ENCODE measurements at places on chromosomes 5 and 9.

DNA sequence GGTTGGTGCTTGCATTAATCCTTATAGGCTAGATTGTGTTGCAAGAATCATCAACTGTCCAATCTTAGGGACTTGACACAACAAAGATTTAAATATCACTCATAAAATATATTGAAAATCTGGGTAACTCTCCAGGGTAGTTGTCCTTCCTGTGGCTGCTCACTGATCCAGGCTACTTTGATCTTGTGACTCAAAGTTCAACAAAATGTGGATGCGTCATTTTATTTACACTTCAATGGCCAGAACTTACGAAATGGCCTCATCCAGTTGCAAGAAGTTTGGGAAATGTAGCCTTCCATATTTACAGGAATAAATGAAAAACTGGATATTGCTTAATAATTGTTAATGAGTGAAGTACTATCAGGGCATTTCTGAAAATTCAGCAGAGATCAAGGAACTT is 235.5 kb upstream of the ACTBL2 start:
- DNase-seq = peak; percentile 83

DNA sequence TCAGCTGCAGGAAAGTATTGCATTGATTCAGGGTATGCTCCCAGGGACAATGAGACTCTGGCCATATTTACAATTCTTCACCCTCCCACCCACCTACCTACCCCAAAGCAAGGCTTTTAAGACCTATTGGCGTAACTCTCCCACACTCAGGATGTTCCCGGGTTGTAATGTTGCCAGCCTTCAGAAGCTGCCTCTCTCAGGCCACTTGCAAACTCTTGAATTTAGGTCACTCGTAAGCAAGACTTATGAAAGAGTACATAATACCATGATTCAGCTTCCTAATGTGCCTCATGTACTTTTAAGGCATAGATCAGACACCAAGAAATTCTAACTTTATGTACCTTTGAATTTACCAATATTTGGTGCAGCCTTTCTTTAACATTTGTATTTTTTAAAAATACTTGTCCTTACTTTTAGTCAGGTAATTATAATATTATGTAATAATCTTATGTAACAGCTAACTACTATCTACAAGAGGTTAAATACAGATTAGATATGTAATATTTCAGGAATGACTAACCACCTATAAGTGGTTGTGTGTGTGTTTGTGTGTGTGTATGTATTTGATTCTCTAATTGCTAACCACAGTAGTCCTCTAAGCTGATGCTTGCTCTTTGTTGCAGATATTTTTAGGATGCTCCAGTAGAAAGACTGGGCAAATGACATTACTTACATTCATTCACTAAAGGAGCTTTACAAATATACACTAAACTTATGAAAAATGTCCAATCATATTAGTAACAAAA is 630.5 kb upstream of the MEF2C start:
- DNase-seq = no peak

GRCh38 chr5:108607421-108607820 is 140.3 kb upstream of the FER start:
- no peak for DNase-seq

- DNase-seq = no peak
Observed at GRCh38 chr9:105258225-105258737, 13.8 kb downstream of the SLC44A1 start.

DNA sequence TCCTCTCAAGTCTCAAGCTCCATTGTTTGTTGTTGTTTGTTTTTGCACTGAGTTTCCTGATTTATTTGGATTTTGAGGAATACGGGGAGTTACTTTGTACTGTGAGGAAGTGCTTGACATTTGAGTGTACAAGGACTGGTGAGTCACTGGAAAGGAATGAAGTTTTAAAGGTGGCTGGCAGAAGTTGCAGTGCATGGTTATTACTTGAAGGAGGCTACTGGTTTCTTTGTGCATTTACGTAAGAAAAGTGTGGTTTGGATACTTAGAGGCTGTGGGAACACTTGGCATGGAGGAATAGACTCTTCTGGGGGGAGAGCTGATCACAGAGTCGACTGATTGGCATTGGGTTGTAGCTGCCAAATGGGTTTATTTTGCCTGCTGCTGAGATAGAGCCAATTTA is 919.0 kb downstream of the TAF11L14 start:
- DNase-seq = peak; percentile 57

- DNase-seq = peak; percentile 100
Observed at GRCh38 chr9:129334105-129334935, 156.3 kb upstream of the IER5L start.

DNA sequence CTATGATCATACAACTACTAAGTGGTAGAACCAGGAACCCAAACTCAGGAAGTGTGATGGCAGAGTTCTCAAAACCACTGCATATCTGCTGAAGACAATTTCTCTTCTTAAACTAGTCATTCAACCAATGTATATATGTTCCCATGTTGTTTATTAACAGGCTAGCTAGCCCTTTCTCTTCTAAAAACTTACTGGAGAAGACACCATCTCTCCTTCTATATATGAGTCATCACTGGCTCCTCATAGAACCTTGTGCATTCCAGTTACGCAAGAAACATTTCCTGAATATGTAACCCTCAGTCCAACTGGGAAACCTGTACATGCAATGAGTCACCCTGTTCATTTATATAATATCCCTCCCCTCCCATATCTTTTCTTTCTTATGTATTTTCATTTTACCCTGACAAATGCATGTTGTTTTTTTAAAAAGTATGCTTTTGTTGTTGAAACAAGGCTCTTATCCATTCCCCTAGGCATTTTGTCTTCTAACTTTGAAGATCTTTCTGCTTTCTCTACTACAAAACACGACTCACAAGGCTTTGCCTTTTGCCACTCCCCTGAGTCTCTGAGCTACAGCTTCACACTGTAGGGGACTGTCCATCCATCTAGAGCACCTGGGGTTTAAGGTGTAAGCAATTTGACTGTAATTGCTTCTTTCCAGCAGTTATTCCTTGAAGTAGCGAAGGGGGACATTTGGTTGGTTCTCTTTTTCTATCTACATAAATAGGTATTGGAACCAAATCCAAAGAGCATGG is 119.5 kb downstream of the ANXA1 start:
- DNase-seq = peak; percentile 83

- DNase-seq = no peak
Observed at GRCh38 chr5:172178301-172178987, 9.6 kb downstream of the STK10 start.

DNA sequence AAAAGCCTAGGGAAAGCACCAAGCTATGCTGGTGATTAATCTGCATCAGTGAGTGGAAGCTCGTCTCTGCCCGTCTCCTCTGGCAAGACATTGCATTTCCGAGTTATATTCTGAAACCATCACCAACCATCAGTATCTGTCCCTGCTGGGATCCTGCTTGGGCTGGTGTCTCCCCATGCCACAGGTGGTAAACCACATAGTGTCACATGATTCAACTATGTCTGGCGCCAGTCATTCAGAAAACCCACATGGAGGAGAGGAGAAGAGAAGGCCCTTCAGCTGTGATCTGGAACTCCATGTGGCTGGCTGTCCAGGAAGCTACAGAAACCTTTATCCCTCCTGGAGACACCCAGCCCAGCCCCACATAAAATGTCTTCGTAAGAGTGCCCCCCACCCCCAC is 4.8 kb downstream of the IL9 start:
- DNase-seq = peak; percentile 74

DNA sequence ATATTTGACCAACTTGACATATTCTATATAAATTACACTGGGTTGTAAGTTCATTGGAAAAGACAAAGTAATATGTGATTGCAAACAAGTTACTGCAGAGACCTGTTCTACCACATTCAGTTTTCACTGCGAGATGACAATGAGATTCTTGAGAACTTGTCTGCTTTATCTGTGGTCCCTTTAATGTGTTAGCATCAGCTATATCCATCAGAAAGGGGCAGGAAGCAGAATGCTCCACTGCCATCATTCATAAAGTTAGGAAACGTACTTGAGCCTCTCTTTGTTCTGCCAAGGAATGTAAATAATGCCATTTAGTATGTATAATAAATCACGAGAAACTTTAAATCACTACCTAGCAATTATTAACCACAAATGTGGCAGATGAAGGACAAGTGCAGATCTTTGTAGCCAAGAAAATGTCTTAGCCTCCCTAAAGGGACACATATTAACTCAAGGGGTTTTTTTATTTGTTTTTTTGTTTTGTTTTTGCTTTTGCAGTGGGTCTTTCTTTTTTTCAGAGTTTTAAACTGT is 59.4 kb downstream of the GIN1 start:
- peak; percentile 2 for DNase-seq

DNA sequence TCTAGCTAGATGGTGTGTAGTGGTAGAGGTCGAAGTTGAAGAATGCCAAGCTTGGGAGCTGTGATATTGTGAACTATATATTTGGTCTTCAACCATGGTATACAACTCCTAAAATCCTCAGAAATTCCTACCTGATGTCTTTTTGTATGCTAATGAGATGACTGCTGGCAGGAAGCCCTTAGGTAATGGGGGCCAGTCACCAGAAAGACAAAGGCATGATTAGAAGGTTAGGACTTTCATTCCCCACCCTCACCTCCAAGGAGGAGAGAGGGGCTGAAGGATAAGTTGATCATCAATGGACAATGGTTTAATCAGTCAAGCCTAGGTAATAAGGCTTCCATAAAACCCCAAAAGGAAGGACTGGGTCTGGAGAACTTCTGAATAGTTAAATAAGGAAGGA is 285.7 kb upstream of the POU5F2 start:
- DNase-seq = no peak

GRCh38 chr9:468766-469426 is 254.2 kb downstream of the DOCK8 start:
- DNase-seq = no peak

- peak; percentile 92 for DNase-seq
Observed at GRCh38 chr5:160260881-160261815, 31.8 kb downstream of the FABP6 start.

DNA sequence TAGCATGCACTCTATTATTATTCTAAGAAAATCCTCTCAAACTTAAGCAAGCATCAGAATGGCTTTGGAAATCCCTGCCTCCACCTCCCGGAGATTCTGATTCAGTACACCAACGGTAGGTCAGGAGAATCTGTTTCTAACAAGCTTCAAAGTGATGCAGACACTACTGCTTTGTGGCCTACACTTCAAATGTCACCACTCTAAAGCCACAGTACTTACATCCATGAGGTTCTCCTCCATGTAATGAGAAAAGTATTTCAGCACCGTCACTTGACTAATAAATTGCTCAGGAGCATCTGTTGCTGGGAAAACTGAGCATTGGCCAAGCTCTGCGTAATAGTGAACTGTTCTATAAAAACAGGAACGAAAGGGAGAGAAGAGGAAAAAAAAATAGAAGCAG is 4.8 kb downstream of the PLK2 start:
- DNase-seq = peak; percentile 28

GRCh38 chr5:157109744-157110143 is 900 bp upstream of the HAVCR2 start:
- no peak for DNase-seq

GRCh38 chr9:15485836-15486666 is 24.7 kb downstream of the PSIP1 start:
- peak; percentile 29 for DNase-seq

DNA sequence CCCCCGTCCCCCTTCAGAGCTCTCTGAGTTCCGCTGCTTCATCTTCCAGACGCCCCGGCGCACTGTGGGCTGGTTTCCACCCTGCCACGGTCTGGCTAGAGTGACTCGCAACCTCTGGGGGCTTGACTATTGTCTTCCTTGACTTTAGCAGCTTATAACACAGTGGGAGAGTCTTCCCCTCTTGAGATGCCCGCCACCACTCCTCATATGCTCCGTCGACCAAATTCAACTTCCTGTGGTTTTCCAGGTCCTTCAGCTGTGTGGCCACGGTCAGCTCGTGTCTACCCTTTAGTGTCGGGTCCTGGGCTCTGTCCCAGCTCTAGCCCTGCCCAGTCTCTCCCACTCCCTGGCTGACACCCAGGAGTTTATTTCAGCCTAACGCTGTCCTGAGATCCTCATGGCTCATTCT is 28.2 kb upstream of the NCS1 start:
- peak; percentile 66 for DNase-seq

- DNase-seq = no peak
Observed at GRCh38 chr5:33549982-33550567, 109.3 kb downstream of the TARS1 start.

GRCh38 chr9:128150594-128151308 is 1.5 kb downstream of the LCN2 start:
- no peak for DNase-seq

DNA sequence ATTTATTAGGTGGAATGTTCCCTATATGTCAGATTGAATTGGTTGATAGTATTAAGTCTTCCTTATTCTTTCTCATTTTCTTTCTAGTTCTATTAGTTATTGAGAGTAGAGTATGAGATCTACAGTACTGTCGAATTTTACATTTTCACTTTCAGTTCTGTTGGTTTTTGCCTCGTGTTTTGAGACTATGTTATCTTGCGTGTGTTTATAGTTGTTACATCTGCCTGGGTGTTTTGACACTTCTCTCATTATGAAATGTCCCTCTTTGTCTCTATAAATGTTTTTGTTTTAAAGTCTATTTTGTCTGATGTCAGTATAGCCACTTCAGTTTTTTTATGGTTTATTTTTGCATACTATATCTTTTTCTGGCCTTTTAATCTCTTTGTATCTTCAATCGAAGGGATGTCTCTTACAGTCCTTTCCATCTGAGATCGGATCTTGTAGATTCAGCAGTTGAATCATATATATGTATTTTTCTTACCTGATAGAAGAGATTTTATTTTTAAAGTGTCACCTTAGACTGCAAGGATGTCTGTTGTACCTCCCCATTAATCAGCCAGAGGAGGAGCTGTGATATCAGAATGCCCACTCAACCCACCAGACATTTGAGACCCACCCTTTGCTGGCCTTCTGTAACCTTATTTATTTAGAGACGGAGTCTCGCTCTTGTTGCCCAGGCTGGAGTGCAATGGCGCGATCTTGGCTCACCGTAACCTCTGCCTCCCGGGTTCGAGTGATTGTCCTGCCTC is 20.7 kb downstream of the EHMT1 start:
- no peak for DNase-seq

- peak; percentile 86 for DNase-seq
Observed at GRCh38 chr9:133356391-133357091, at the start of the genes SURF1 and SURF2. Gene SURF1 (minus strand): TSS chr9:133356487. CDS start chr9:133356453, 34 bp downstream. Gene SURF2 (plus strand): TSS chr9:133356550. CDS start chr9:133356593, 43 bp downstream.

DNA sequence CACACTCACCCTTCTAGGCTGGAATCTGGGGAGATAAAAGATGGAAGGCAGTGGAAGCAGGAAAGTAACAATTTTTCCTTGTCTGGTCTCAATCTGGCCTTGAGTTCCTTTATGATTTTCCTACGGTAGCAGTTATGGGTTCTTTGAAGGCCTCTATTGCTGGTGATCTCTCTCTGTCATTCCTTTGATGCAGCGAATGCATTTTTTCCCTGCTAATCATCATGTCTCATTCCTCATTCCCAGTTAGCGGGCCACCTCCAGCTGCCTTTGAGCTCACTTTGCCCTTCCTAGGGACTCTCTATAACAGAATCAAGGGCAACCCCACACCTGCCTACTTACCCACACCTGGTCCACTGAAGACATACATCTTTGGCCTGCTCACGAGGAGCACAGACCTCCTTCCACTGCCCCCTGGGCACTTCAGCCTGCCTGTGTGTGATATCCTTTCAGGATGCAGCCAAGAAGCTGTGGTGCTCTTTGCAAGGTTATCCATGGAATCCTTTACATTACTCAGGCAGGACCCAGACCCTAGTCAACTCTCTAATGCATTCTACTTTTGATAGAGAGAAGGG is 191.7 kb downstream of the DRD1 start:
- DNase-seq = peak; percentile 64

Measured in kidney tubule cell (primary cell).